ENCODE measurements at places on chromosomes 11 and 22.

GRCh38 chr11:7672960-7673723, at the start of gene CYB5R2:
Gene CYB5R2 (minus strand): TSS chr11:7673500. CDS start chr11:7672825, 675 bp downstream.
- no peak for DNase-seq

- DNase-seq: no peak
These were observed 39.6 kb downstream of the LIF start for GRCh38 chr22:30206944-30207343.

DNA sequence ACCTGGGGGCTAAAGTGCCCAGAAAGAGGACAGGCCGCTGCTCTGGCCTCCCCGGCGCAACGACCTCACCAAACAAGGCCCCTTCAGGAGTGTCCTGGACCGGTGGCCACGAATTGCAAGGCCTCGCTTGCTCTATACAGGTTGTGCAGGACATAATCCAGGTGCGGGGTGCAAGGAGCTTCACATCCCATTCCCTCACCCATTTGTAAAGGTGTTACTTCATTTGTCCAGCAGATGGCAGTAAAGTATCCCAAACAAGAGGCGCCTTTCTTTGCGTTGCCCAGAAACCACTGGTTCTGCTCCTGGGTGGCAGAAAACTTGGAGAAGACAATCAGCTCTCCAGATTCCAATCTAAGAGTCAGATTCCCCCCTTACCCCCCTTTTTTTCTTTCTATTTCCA, 35.9 kb upstream of the PRDM11 start:
- no peak for DNase-seq

DNA sequence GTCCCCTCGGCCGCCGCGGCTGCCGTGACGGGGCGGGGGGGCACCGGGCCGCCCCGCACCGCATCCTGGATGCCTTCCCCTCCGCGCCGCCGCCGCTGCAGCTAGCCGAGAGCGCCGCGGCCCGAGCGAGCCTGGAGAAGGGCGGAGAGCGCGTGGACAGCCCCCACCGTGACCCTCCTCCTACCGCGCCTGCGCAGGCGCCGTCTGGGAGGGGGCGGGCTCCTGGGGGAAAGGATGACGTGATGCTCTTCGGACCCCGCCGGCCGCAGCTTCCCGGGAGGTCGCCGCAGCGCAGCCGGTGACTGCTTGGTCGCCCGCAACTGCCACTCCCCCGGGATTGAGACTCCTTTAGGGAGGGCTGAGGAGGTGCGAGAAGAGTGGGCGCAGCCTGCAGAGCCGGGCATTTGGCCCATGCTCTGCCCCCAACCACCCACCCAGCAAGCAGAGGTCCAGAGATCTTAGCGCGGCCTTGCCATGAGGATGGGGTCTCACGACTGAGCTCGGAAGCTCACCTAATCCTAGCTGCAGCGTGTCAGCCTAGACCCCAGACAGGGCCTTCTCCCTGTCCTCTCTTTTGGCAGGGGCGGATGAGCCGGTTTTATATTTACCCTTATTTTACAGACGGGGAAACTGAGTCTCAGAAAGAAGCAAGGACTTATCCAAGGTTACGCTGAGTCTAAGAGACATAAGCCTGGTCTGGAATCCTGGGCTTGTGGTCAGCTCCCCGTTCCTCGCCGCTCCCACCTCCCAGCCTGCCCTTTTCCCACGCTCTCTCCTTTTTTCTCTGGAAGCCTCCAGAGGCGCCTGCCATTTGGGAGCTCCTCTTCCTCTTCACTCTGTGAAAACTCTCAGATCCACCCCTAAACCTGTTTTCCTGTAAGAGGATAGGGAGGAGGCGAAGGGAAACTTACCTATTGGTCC, at the start of gene DENND5A:
DENND5A (minus strand) TSS at position 140 of the 921 bp plus-strand sequence. CDS start 281 bp downstream, outside the sequence.
- DNase-seq: peak; percentile 63

GRCh38 chr22:38572065-38572464, 2.1 kb upstream of the DMC1 start:
- DNase-seq: peak; percentile 14

DNA sequence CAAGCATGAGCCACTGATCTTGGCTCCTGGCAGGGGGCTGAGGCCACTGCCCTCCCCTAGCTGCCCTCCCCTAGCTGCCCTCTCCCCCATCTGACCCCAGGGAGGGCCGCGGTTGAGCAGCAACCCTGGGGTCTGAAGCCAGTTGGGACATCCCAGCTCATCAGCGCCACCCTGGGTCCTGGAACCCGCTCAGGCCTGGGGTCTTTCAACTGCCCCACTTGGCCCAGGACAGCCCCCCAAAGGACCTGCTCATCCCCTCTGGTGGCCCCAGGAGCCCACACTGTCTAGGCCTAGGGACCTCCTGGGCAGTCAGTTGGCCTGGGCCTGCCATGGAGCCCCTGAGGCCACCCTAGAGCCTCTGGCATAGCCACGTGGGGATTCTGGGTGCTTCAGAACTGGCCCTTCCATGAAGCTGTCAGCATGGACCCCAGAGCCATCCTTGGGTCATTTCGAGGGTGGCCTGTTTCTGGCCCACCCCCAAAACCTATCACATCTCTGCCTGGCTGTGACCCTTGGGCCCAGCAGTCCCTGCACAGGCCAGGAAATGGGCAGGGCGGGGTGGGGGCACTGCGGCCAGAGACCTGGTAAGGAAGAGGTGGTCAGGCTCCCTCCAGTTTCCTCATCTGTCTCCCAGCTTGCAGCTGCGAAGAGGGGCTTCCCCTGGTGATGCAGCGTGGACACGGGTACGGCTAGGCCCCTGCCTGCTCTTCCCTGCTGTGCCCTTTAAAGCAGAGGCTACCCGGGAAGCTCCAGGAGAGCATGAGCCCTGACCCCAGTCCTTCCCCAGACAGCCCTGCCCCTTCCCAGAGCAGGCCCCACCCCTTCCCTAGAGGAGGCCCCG, 37.9 kb downstream of the MUC2 start:
- DNase-seq: no peak

- DNase-seq: no peak
These were observed 6.7 kb upstream of the MDK start for GRCh38 chr11:46374815-46375214.

DNA sequence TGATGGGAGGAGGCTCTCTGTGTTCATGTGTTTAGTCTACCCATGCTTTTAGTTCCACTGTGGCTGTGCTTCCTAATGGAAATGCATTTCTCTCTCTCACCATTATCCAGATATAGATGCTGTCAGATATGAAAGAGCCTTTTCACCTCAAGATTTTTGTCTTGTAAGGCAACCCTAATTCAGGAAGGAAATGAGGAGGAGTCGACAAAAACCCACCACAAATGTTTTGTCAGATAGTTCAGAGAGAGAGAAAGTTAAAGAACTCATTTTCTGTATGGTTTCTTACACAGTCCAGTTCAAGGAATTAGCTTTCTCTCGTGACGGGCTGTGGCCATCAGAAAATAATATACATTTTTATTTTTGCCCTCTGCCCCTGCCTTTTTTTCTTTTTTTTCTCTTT, 82.5 kb downstream of the ARL14EP start:
- no peak for DNase-seq

- no peak for DNase-seq
These were observed 943 bp downstream of the DUSP8 start for GRCh38 chr11:1570896-1571759.

- no peak for DNase-seq
These were observed 9.1 kb upstream of the CSF2RB start for GRCh38 chr22:36904260-36904880.
